Stimulated activated CD8-positive, alpha-beta memory T cell treated with anti-CD3 and anti-CD28 coated beads, Interleukin-4, amount 100 ng/mL, for 1 hour (primary cell): ENCODE measurements at places on chromosomes 2 and 18.

DNA sequence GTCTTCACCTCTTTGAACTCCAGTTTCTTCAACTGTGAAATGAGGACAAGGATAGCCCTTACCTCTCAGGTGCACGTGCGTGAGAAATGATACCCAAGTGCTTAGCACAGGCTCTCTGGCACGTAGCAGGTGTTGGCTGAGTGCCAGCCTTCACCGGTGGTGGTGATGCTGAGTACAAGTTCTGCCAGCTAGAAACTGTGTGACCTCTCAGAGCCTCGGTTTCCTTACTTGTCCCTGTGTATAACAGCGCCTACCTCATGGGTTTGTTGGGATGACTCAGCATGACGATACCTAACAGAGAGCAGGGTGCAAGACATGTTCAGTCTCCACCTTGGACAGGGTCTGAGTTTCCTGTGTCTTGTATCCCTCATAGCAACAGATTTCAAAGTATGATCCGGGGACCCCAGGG, 205.1 kb downstream of the TNS1 start:
- DNase-seq, result no peak

GRCh38 chr2:31212659-31213600, 4.4 kb downstream of the CAPN14 start:
- no peak for DNase-seq

- no peak for DNase-seq
Observed at GRCh38 chr18:73948497-73948896, 199.1 kb downstream of the FBXO15 start.

DNA sequence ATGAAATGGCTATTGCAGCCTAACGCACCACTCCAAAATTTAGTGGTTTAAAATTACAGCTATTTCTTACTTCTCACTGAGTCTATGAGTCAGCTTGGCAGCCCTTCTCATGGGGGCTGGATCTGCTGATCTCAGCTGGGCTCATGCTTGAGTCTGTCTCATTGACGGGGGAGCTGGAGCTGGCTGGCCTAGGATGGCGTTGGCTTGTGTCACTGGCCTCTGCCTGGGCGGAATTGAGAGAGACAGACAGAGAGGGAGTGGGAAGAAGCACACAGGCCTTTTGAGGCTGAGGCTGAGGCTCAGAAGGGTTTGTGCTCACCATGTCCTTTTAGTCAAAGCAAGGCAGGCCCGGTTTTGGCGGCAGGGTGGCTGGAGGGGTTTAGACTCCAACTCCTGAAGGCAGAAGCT, 412.1 kb upstream of the MYT1L start:
- no peak for DNase-seq

DNA sequence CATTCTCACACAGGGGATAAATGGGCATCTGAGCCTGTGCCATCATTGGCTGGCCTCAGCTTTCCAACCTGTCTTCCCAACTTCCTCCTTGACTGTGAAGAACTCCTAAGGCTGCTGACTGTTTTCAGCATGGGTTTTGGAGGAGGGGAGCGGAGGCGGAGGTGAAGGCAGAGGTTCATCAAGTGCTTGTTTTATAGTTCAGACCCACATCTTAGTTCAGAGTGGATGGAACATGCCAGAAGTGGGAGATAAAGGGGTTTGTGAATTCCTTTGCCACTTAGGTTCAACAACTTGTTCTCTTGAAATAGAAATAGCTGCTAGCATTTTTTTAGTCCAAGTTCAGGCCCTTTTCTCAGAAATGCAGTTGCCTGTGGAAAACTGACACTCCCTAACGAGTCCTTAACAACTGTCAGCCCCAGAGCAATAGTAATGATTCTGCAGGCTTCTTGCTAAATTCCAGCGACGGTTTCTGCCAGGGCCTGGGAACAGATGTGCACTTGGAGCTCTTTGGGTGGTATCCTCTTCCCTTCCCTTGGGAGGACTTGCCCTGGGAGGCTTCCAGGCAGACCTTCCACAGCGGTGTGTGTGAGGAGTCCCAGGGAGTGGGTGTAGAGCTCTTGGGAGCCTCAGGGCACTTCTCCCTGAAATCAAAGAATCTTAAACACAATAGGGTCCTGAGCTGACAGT, 30.1 kb upstream of the ITGA6 start:
- DNase-seq, result no peak

DNA sequence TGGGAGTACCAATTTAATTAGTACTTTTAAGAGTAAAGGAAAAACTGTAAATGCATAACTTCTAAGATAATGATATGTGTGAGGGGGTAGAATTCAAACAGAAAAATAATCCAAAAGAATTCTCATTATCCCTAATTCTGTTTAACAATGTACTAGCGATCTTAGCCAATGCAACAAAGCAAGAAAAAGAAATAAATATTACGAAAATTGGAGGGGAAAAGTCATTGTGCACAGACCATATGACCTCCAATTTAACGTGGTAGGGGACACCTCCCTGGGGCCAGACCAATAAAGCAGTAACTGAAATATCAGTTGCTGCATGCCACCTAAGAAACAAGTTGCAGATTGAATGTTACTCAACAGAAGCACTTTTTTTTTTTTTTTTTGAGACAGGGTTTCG, 25.9 kb upstream of the PEX13 start:
- DNase-seq, result no peak

- no peak for DNase-seq
Observed at GRCh38 chr2:228720895-228721294, 539.4 kb upstream of the SPHKAP start.

- no peak for DNase-seq
Observed at GRCh38 chr2:67559156-67559555, 162.0 kb downstream of the ETAA1 start.

- DNase-seq, result no peak
Observed at GRCh38 chr2:207813221-207813916, 43.7 kb upstream of the FZD5 start.

DNA sequence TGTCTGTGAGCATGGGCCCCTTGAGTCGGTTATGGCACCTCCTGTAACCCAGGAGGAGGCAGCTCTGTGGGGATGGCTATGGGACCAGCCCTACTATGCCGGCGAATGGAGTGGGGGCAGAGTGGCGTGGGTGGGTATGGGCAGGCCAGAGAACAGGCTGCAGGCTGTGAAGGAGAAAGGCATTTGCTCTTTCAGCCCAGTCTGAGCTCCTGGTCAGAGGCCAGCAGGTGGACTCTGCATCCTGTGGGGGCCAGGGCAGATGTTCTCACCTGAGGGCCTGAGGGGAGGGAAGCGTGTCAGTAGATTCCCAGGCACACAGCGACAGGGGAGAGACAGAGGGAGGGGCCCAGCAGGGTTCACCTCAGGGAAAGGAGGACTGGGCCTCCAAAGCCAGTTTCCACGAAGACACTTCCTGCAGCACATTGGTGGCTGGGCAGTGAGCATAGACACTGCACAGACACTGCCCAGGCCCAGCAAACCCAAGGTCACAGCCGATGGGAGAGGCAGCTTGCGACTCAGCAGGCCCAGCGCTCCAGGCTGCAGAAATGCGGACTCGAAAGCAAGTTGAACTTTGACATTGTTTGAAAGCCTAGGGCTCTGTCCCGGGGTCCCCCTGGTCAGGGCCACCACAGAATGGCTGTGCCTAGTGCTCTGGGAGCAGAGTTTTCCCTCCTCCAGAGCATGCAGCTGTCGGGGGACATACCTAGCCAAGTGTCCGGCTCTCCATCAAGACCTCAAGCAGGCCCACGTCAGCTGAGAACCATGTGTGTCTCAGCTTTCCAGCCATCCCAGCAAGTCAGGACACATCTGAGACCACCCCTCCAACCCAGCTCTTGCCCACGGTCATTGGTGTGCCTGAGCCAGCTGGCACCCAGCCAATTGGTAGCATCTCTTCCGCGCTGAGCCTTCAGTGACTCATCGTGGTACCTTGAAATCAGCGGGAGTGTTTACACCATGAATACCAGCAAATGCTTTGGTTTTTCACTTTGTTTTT, 53.8 kb downstream of the TGOLN2 start:
- DNase-seq, result no peak

GRCh38 chr2:239953418-239954061, 71.6 kb downstream of the NDUFA10 start:
- DNase-seq, result no peak

DNA sequence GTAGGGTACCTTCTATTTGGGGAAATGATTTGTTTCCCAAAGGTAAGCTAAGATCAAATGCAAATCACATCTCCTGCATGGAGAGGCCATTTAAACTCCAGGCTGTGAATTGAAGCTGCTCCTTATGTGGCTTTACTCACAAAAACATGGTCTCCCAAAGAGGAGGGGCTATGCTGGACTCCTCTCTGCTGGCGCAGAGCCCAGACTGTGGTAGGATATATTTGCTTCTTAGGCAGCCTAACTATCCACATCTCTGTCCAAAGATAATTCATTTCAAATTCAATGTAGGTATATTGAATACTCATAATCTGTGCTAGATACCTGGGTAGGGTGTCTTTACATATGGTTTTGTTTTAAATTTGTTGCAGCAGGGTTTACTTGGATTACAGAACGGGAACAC, 358.5 kb downstream of the ALK start:
- DNase-seq, result no peak

DNA sequence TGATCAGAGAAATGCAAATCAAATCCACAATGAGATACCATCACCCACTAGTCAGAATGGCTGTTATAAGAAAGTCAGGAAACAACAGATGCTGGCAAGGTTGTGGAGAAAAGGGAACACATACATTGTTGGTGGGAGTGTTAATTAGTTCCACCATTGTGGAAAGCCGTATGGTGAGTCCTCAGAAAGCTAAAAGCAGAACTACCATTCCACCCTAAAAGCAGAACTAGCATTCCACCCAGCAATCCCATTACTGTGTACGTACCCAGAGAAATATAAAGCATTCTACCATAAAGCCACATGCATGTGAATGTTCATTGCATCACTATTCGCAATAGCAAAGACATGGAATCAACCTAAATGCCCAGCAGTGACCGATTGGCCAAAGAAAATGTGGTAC, 60.7 kb downstream of the ANKRD62 start:
- DNase-seq, result no peak

- DNase-seq, result no peak
Observed at GRCh38 chr2:11163439-11164317, 8.4 kb downstream of the SLC66A3 start.

DNA sequence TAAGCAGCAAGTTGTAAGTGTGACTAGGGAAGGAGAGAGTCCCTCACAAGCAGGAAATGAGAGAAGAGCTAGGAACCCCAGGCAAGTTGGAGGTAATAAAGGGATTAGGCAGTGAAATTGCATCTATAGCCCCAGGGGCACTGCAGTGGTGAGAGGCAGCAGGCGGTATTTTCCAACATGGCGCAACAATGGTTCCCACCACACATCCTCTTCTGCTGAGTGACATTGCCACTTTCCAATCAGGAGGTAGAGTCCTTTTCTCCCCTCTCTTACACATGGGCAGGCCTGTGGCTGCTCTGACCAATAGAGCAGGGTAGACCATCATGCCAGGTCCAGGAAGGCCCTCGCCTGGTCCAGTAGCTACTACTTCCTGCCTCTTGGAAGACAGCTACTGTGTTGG, 86.6 kb downstream of the DNER start:
- no peak for DNase-seq

DNA sequence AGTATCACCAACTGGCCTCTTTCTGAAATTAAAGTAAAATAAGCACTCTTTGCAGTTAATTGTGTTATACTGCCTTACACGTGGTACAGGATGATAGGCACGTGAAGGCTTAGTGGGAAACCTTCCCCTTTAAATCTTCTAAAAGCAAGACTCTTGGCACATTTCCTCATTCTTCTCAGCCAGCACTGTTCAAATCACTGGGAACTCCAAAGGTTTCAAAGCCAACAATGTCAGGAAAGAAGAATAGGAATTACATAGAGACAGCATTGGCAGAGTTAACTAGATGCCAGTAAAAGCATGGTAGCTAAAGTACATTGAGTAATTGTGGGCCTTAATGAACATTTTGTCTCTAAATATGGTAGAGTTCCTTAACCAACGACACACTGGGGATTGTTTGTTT, 96.4 kb downstream of the DTNA start:
- DNase-seq, result no peak

DNA sequence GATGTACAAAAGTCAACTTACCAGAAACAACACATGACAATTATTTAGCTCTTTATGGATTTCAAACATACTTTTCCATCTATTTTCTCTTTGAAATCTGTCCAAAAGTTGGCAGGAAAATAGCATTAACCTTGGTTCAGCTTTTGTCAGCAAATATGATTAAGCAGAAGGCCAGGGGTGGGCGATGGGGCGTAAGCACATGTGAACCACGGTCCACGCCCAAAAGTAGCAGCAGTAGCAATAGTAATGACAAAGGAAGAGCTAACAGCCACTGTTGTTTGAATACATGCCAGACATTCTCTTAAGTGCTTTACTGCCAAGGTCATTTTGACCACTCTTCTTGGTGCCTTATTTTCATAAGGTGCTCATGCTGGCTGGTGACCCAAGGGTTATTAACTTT, 73.5 kb downstream of the ANTXR1 start:
- no peak for DNase-seq

- DNase-seq, result no peak
Observed at GRCh38 chr2:35421485-35421884, 934.1 kb upstream of the CRIM1 start.

DNA sequence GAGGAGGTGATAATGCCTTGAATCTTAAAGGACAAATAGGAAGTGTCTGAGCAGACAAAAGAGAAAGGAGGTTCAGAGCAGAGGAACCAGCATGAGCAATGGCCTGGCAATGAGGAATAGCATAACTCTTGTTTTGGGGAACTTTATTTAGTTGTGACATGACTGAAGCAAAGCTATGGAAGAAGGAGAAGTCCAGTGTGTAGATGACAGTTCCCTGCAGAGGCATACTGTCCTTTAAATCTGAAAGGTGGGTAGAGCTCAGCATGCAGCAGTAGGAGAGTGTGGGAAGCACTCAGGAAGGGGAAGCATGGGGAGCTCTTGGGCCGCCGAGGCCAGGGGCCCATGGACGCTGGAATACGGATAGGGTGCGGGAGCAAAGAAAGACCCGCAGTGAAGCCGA, 173.8 kb downstream of the SEPTIN10 start:
- no peak for DNase-seq

DNA sequence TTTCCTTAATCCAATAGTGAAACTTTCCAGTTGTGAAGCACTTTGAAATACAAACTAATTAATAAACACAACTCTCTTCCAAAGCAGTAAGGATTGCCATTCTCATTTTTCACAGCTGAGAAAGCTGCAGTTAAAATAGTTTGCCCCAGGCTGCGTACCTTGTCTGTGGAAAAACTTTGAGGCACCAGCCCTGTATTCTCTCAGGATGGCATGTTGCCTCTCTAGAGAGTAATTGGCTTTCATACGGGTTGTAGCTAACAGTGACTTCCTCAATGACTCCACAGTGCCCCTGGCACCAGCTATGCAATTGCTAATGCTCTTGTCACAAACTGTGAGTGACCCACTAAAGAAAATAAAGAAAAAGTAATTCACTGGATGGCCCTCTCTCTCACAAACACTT, 345.7 kb downstream of the MTX2 start:
- DNase-seq, result no peak

- no peak for DNase-seq
Observed at GRCh38 chr18:22168360-22168921, 948 bp upstream of the GATA6 start.

DNA sequence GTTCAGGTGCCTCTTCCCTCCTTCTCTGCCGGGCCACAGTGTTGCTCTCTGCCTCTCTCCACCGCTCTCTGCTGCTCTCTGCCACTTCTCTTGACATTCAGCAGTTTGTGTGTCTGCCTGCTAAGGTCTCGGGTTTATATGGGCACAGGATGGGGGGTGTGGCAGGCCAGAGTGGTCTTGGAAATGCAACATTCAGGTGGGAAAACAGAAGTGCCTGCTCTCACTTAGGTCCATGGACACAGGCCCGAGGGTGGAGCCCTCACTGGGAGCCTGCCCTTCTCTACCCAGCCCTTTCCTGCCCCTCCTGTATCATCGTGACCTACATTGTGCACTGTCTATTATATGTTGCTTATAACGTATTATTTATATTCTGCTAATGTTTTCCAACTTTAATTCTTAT, 120.8 kb upstream of the TMEM18 start:
- no peak for DNase-seq
